ENCODE measurements at places on chromosomes 12 and 14. TPM values are rescaled to one million over a fixed set of nuclear protein-coding genes. Genes with fewer than 3 reads are reported as not detected.
A peak's percentile ranks its signal among the peaks of the same experiment; 100 is the strongest.

- DNase-seq = no peak
Observed at GRCh38 chr12:89244536-89244935, 107.8 kb downstream of the DUSP6 start.

GRCh38 chr12:54983536-54984101 is 943 bp downstream of the TESPA1 start:
- DNase-seq = no peak

DNA sequence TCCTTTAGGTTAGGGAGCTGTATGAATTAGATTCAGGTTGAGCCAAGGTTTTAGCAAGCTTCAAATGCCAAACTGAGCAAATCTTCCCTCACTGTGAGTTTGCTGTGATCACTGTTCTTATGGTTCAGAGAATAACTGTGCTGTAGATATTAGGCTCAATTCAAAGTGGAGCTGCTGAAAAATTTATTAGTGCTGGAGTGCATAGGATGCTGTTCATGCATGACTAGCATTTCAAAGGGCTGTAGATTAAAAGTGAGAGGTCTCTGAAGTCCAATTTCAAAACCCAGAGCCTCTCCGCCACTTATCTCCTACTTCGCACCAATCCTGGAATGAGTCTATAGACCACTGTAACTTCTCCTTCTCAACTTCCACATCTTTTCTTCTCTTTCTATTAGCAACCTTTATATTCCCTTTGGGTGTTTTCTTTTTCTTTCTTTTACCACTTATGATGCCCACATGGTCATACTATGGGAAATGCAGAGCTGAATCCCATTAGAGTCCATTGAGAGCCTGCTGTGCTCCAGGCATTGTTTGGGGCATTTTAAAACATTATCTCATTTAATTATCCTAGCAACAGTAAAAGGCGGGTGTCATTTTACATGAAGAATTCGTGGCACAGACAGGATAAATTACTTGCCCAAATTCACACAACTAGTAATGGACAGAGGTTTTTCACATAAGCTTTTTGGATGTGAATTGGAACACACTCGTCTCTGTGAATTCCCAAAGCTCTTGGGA is 77.5 kb upstream of the EEA1 start:
- DNase-seq = no peak

DNA sequence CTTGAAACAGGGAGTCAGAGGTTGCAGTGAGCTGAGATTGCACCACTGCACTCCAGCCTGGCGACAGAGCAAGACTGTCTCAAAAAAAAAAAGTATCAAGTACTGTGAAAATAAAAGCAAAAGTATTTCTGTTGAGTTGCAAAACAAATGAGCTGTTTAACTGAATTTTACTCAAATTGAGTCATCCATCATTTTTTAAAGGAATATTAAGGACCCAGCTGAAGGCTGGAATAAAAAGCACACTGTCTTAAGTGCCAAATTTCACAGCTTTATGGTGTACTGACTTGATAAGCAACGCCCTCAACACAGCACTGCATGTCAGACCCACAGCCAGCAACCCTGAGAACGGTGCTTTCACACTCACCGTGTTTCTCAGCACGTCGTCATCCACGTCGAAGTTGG is 57.9 kb downstream of the AMN start:
- no peak for DNase-seq

DNA sequence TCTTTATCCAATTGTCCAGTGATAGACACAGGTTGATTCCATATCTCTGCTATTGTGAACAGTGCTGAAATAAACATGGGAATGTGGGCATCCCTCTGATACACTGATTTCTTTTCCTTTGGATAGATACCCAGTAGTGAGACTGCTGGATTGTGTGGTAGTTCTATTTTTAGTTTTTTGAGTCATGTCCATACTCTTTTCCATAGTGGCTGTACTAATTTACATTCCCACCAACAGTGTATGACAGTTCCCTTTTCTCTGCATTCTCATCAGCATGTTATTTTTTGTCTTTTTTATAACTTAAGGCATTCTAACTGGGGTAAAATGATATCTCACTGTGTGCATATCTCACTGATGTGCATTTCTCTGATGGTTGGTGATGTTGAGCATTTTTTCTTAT is 24.8 kb upstream of the VASH1 start:
- DNase-seq = no peak

- DNase-seq = no peak
Observed at GRCh38 chr12:128807161-128807724, 16.5 kb downstream of the SLC15A4 start.

DNA sequence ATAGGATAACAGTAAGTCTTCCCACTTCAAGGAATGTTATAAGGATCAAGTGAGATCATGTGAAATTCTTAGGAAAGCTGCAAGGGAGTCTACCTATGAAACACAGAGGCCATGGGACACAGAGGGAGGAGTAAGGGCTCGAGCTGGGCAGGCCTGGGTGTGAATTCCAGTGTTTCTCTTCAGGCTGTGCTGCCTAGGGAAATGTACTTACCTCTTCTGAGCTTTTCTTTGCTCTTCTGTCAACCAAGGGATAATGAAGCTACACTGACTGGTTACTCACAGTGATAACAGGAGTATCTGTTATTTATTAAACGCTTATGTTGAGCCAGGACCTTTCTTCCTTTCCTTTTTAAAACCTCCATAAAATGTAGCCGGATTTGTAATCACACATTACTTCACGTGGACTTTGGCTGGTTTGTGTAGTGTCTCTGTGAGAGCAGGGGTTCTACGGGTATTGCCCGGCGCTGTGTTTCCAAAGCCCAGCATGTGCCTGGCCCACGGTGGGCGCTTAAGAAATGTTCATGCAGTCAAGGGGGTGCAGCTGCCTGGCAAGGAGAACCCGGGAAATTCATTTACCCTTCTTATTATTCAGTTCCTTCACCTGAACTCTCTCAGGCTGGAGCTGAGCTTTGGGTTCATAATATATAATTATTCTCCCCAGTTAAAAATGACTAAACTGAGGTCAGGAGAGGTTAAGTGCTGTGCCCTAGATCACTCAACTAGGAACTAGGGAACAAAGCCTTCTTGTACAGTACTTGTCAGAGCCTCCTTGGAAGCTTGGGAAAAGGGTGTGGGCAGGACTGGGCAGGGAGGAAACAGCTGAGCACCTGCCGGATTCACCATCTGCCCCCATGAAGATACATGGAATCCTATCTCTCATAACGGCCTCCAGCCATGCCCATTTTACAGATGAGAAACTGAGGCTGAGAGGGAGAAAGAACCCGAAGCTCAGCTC is 214.2 kb downstream of the CACNA1C start:
- DNase-seq = no peak

GRCh38 chr12:109888179-109889020 is 8.1 kb upstream of the GLTP start:
- DNase-seq = no peak

DNA sequence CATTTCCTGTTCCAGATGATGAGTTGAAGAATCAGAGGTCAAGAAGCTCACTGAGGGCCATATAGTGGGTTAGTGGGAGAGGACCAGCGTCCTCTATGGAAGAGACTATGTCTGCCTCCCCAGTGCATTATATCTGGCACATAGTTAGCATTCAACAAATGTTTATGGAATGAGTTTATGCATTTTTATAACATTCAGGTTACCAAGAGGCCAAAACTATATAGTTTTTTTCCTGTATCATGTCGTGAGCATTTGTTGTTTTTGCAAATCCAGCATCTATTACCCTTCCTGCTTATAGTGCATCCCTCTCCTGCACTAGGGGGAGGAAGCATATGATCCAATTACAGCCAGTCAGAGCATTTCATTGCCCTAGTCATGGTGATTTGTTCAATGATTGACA is 60.6 kb downstream of the SUDS3 start:
- no peak for DNase-seq

GRCh38 chr12:113577464-113578129 is 105.9 kb upstream of the LHX5 start:
- no peak for DNase-seq

DNA sequence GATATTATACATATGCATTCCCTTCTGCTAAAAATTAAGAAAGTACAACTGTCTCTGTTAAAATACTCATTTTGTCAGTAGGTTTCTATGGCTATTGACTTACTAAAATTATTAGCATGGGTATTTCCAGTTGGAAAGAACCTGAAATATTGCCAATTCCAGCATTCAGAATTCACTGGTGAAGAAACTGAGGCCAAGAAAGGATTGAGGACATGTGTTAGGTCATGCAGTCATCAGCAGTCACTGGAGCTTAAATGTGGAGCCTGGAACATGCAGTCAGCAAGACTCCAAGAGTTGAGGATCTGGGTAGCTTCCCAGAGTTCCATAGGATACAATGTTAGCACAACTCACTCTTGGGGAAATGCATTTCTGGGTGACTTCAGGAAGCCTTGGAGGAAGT is 1335.6 kb downstream of the AACS start:
- DNase-seq = no peak

GRCh38 chr12:103799857-103800771 is 40.9 kb downstream of the NT5DC3 start:
- peak; percentile 79 for DNase-seq

- DNase-seq = peak; percentile 49
Observed at GRCh38 chr14:64628940-64629408, 75.2 kb upstream of the PLEKHG3 start.

DNA sequence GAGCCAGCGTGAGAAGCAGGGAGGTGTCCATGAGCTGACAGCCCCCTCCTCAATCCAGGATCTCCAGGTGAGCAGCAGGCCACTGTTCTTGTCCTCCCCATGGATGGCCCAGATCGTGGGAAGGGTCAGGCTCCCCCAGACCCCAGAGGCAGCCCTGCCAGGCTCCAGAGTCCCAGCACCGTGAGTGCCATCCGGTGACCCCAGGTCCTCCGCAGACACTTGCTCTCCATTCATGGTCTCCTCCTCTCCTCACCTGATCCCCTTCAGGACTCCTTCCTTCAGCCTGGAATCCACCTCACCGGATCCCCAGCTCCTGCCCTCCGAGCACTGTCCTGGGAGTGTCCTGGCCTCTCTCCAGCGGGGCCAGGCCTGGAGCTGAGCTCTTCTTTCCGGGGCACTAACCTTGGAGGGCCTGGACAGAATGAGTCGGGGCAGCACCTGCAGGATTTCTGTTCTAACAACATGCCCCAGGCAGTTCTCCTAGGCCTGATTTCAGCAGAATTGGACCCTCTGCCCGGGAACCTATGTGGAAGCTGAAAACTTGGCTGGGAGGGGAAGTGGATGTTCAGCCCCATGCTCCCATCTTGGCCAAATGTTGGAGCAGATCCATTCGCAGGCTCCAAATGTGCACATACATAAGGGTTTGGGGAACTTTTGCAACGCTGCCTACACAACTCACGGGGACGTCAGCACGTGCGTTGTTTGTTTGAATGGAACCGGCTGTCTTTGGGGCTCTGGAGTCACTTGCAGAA is 341.6 kb upstream of the SFSWAP start:
- DNase-seq = no peak

DNA sequence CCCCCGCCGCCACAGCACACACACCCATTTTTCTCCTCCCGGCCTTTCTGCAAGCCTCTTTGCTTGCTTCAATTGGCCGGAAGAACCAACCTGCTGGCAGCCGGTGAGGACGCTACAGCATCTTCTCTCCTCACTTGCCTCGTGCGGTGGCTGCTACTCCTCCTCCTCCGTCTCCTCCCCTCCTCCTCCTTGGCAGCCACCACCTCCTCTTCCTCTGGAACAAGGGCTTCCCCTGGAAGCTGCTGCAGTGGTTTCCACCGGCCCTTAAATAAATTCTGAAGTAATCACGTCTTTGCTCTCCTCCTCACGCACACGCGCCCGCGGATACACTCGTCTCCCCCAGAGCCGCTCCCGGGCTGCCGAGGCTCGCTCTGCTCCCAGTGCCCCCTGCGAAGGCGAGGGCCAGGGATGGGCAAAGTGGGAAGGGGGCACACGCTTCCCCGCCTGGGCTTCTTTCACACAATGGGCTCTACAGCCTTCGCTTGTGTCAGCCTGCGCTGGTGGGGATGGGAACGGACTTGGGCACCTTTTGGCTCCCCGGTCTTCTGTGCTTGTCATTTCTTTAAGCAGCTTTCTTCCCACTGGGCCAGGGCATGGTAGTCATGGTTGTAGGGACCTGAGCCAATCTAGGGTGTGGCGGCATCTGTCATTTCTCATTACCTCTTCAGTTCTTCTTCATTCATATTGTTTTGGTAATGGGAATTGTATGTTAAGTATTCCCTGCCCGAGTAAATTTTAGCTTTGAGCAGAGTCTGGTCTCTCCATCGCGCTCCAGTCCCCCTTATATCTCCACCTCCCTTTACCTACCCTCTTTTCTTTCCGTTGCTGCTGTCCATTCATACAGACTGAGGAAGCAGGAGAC is at the start of gene PPFIA2:
Gene PPFIA2, minus strand, starts transcription at position 161 of the 862 bp plus-strand sequence.
- peak; percentile 61 for DNase-seq

DNA sequence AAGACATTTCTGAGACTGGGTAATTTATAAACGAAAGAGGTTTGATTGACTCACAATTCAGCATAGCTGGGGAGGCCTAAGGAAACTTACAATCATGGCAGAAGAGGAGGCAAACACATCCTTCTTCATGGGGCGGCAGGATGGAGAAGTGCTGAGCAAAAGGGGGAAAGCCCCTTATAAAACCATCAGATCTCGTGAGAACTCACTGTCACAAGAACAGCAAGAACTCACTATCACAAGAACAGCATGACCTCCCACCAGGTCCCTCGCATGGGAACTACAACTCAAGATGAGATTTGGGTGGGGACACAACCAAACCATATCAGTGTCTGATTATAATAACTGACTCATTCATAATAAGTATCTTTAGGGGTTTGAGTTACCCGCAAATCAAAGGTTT is 6.4 kb downstream of the SLC39A9 start:
- DNase-seq = no peak

DNA sequence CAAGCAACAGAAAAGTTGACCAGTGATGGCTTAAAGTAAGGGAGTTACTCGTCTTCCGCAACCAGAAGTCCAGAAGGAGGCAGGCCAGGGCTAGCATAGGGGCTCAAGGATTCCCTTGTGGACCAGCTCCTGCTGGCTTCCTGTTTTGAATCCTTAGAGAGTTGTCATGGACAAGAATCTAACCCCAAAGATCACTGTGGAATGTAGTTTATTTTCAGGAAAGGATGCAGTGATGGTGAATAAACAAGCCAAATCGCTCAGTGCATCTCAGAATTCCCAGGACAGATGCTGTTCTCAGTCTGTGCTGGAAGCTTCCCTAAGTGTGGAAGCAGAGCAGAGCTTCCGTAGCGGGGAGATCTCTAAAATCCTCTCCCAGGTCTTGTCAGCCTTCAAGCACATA is 311.3 kb downstream of the C12orf75 start:
- DNase-seq = peak; percentile 14

DNA sequence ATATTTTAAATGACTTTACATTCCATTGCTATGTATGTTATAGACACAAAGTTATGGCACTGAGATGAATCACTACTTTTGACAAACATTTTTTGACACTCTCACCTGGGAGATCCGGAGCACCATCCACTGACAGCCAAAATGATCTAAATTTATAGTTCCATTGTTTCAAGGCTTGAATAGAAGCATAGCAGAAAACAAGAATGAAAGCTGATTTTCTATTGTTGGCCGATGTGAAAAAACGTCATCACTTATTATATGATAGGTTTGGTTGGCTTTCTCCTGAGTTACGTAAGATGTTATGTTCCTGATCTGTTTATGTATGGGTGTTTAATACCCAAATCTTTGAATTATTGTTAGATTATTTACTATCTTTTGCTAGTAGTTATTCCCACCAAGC is 306.2 kb downstream of the PAWR start:
- no peak for DNase-seq

The ACSM4 gene
- not detected for polyA plus RNA-seq

The SLC11A2 gene
- 29.2 TPM for polyA plus RNA-seq

The ALX1 gene
- 0.08 TPM for polyA plus RNA-seq

The DCN gene
- 178 TPM for polyA plus RNA-seq

The BHLHE41 gene
- polyA plus RNA-seq = 2.7 TPM

The KRT77 gene
- not detected for polyA plus RNA-seq

The GALNT16 gene
- 1.3 TPM for polyA plus RNA-seq

The SYT1 gene
- 0.05 TPM for polyA plus RNA-seq

The TAS2R43 gene
- not detected for polyA plus RNA-seq

The TSPAN11 gene
- polyA plus RNA-seq = 1.4 TPM
